ENCODE measurements at places on chromosomes 1 and 21.
A peak's percentile ranks its signal among the peaks of the same experiment; 100 is the strongest.

DNA sequence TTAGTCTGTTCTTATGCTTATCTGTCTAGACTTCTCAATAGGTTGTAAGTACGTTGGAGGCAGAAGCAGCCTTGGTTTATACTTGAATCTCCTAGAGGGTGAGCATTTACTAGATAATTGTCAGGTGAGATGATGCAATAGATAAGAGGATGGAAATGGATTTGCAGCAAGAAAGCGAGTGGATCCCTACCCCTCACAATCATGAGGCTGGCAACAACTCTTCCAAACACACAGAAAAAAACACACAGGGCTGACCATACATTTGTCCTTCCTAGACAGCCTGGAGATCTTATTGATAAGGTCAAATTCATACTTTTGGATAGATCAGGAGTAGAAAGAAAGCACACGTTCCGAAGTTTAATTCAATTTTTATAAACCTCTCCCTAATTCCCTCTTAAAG, 481.4 kb upstream of the CAMK1G start:
- DNase-seq = no peak

GRCh38 chr1:86370601-86371022, 25.5 kb downstream of the ODF2L start:
- DNase-seq = no peak

DNA sequence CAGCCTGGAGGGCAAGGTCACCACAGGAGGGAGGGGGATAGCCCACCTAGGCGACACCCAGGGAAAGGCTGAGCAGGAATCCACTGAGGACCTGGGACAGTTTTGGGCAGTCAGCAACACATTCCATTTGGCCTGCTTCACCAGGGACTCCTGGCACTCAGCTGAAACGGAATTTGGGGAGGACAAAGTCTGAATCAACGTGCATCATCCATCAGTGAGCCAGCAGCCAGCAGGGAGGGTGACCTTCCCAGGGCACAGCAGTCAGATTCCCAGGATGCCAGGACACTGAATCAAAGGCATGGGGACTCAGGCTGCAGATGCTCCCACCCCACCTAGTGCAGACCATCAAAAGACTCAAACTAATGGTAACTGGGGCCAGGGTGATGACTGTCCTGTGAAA, 4.6 kb downstream of the SH3BP5L start:
- no peak for DNase-seq

GRCh38 chr1:186404454-186405051, 28.9 kb downstream of the ODR4 start:
- peak; percentile 38 for DNase-seq

DNA sequence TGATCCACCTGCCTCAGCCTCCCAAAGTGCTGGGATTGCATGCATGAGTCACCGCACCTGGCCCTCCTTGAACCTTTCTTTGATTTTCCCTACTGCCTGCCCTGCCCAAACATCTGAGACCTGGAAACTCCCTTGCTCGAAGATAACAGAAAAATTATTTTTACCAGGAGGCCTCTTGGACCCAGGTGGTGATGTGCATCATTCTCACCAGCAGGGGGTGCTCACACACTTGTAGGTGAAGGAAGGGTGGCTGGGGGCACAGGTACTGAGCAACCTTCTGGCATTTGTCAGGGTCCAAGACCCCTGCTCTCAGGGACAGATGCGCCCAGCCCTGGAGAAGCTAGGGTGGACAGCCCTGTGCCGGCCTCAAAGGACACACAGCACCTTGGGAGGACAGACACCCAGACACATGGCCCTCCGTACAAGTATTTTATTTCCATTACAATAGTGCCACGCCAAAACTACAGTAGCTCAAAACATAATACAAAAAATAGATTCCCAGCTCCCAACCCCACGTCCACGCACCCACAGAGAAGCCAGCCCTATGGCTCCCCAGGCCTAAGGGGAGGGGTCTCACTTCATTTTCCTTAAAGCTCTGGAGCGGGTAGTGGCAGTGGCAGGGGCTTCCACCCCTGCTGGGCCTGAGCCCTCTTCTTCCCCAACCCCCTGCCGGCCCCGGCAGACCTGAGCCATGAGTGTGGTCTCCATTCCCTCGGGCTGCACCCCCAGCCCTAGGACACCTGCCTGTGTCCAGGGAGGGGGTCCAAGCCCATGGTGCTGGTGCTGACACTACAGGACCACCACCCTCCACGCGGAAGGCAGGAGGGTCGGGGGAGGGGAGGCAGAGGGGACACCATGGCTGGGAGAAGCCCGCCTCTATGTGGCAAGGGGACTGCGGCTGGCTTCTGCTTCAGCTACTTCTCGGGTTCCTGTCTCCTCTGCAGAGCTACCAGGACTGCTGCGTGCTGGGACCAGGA, 40.4 kb upstream of the EIF4G3 start:
- DNase-seq = peak; percentile 63

GRCh38 chr1:9044236-9044635, 18.0 kb upstream of the SLC2A7 start:
- no peak for DNase-seq

GRCh38 chr1:65216989-65217388, 69.0 kb downstream of the AK4 start:
- no peak for DNase-seq

DNA sequence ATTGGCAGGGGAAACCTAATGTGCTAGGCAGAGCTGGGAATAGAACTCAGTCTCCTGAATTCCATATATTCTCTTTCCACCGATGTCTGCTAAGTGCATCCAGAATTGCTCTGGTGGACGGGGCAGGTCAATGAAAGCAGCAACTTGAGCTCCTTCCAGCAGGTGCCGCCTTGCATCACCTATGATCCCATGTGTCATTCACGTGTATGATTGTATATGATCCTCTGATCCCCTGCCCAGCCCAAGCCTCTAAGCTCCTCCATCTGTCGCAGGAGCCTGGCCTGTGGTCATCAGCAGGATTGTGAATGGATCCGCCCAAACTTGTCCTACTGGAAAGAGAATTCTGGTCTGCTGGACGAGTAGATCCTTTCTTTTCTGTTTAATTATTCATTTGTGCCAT, 13.1 kb downstream of the ACTA1 start:
- peak; percentile 61 for DNase-seq

- no peak for DNase-seq
Measured at GRCh38 chr21:37514038-37514667, 147.6 kb downstream of the DYRK1A start.

DNA sequence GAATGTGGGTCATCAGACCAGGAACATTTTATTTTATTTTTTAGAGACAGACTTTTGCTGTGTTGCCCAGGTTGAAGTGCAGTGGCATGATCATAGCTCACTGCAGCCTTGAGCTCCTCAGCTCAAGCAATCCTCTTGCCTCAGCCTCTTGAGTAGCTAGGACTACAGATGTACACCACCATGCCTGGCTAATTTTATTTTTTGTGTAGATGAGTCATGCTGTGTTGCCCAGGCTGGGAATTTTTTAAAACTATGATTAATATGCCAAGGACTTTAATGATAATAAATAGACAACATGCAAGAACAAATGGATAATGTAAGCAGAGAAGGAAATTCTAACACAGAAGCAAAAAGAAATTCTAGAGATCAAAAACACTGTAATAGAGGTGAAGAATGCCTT, 142.4 kb downstream of the AK5 start:
- no peak for DNase-seq

GRCh38 chr1:182229921-182230491, 161.6 kb downstream of the GLUL start:
- no peak for DNase-seq

DNA sequence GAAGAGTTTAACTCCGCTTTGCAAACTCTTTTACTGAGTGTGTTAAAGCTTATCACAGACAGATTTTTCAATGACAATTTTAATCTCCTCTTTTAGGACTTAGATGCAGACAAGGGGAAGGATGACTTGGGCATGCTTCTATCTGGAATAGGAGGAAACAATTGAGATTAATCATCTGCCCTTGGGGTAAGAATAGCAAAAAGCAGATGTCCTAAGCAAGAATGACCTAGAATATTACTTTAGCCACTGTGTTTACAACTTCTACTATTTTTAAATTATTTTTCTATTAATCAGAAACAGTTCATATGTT, 569.0 kb upstream of the ADGRL2 start:
- DNase-seq = no peak

DNA sequence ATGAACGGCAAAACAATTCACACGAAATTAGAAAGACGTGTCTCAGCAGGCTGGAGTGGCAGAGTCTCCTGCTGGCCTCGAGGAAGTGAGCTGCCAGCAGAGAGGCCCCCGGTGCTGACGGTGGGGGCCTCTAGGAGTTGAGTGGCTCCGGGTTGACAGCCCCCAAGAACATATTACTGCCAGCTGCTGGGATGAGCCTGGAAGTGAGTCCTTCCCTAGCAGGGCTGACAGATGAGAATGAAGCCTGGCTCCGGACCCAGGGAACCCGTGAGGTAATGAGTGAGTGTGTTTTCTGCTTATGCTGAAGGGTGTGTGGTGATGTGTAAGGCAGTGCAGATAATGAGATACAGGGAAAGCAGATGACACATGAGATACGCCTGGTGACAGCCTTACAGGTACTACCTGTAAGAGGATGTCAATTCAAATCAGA, 23.5 kb upstream of the LRRC47 start:
- no peak for DNase-seq

GRCh38 chr21:34791776-34792503, 123.1 kb downstream of the CLIC6 start:
- DNase-seq = no peak

DNA sequence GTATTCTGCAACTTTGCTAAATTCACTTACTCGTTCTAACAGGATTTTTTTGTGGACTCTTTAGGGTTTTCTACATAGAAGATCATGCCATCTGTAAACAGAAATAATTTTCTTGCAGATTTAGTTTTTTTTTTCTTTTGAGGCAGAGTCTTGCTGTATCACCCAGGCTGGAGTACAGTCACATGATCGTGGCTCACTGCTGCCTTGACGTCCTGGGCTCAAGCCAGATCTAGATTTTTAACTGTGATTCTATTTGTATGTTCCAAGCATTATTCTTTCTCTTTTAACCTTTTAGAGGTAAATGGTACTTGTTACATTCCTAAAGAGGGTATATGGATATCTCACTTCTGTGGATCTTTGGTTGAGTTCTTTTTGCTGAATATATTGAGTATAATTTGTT, 18.6 kb downstream of the FABP3 start:
- no peak for DNase-seq

DNA sequence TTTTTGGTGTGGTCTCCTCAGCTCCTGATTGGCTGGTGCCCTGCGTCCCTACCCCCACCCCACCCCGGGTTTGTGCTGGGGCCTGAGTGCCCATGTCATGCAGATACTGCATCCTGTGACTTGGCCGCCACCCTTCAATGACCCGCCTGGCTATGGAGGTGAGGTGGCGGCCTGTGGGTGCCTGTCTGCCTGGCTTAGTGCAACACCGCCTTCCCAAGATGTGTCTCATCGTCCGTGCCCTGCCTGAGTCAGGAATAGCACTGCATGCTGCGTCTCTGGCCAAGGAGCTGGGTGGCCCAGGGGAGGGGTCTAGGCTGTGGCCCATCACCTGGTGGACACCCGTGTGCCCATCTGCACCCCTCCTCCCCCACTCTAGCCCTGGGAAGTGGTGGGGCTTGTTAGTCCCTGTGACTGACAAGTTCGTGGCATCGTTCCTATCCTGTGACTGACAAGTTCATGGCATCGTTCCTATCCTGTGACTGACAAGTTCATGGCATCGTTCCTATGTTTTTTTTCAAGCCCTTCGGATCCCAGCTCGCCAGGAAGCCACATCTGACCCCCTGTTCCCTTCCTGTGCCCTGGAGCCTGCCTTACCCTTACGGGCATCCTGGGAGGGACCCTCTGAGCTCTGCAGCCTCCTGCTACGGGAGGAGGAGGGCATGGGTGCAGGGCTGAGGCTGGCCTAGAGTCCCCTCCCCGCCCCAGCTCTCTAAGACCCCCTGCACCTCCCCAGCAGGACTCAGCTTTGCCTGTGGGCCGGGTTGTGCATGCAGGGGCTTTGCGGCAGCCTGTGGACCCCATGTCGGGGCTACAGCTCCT, 7.5 kb downstream of the SLX9 start:
- DNase-seq = no peak

GRCh38 chr1:41809692-41810091, 109.0 kb downstream of the HIVEP3 start:
- DNase-seq = no peak

GRCh38 chr1:167927046-167927754, 9.3 kb upstream of the DCAF6 start:
- peak; percentile 57 for DNase-seq

DNA sequence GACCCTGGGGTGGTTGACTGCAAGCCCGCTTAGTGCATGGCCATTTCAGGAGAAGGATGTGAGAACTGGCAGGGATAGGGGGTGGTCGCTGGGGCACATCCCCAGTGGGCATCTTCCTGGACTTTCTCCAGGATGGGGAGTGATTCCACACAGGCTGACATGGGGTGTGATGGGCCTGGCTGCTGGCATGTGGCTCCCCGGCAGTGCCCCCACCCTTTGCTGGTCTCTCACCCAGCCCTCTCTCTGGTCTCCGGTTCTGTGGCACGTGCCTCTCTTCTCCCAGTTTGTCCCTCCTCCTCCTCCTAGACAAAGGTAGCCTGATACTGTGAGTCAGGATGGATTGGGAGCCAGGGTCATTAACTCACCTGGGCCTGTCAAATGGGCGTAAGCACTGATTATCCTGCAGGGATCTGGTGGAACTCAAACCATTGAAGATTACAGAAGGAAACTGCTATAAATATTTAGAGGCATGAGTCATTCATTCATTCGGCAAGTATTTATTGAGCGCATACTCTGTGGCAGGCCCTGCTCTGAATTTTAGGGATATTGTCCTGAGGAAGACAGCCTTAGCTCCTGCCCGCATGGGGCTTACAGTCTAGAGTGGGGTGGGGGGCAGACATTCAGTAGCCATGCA, 23.6 kb upstream of the EPS8L3 start:
- DNase-seq = peak; percentile 96

GRCh38 chr1:177208920-177209319, 38.2 kb downstream of the BRINP2 start:
- DNase-seq = no peak

GRCh38 chr1:199010933-199011332, 372.1 kb downstream of the PTPRC start:
- no peak for DNase-seq

DNA sequence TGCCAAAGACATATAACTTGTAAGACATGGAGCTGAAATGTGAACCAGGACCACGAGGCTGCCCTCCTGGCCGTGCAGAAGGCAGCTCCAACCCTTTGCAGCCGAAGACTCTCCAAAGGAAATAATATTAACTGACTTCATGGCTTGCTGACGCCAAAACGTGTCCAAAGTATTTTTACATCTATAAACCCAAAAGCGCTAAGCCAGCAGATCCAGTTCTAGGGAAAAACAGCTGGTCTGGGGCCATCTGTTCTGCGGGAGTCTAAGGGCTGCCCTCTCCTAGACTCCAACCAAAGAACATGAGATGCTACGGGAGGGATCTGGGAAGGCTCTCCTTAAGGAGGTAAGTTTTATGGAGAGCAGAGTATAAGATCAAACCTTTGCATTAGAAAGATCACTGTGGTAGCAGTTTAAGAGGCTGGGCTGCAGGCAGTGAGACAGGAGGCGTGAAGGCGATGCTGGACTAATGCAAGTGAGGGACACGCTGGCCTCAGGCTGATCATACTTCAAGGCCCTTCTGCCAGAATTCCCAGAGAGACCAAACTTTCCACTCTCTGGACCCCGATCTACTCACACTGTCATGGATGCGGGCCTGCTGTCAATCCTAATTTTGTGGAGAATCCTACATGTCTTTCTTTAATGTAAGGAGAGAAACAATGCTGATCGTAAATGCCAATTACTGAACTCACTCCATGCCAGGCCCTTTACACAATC, 1.2 kb downstream of the TMEM53 start:
- DNase-seq = no peak

All from small intestine (tissue), 16 donors.